ENCODE measurements at places on chromosomes 12 and 14.

- DNase-seq, result peak; percentile 36
Observed at GRCh38 chr12:115871714-115872113, 405.8 kb downstream of the MED13L start.

DNA sequence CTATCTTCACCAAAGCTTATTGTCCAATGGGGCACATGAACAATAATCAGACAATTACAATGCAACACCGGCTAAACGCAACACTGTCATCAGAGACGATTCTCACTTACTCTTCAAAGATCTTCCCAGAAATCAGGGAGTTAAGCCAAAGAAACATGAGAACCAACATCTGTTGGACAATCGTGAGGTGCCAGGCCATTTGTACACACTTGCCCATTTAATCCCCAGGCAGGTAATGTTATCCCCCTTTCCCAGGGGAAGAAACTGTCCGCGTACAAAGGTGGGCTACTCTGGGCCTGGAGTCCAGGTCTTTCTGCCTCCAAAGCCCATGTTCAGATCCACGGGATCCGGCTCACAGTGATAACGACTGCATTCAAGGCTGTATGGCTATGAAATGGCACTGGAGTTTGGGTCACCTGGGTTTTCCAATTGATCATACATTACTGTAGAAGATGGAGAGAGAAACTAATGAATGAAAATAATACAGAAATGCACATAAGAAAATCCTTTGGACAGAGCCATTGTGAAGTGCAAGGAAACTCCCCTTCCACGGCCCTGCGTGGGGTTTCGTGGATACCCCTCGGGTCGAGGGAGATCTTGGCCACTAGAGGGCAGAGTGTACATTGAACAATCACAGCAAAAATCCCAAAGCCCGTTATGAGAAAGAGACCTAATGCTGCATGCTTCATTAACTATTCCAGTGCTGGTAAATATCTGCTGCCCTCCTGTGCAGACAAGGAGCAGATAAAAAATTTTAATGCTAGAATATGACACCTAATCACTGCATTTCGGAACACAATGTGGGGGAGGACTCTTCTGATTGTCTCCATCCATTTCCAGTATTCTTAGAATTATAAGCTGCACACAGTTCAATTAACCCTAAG lies 111.4 kb downstream of the EGLN3 start:
- peak; percentile 36 for DNase-seq

GRCh38 chr12:108352591-108352990 lies 13.5 kb upstream of the CMKLR1 start:
- DNase-seq, result no peak

DNA sequence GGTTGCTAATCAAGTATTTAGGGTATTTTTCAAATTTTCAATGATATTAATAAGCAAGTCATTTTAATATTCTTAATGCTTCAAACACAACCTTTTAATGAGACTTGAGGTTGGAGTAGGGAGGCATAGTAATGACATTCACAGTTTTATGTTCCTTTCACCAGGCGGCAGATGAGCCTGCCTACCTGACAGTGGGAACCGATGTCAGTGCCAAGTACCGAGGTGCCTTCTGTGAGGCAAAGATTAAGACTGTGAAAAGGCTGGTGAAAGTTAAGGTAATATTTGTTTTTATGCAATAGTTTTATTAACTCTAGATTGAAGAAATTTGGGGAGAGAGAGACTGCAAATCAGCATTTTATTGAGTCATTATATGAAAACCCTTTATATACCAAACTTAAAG lies 3.1 kb downstream of the ARID4A start:
- DNase-seq, result no peak

GRCh38 chr12:18982226-18982949 lies 147.1 kb upstream of the PLEKHA5 start:
- DNase-seq, result no peak

GRCh38 chr14:50792051-50792477 lies 38.9 kb downstream of the NIN start:
- no peak for DNase-seq

DNA sequence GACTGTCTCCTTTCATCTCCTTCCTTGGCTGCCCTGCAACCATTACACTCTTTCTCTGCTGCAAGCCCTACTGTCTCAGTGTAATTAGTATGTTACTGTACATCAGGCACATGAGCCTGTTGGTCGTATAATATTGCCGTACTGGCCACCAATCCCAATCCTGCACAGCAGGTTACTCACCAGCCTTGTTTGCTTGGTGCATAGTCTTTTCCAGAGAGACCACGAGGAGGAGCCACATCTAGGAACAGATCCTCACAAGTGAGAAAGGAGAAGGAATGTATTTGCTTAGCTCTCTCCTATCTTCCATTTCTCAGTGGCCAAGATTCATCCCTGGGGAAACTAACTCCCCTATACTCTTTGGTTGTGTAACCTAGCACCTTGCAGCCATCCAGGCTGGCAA lies 33.0 kb upstream of the BICDL1 start:
- no peak for DNase-seq

- no peak for DNase-seq
Observed at GRCh38 chr12:95197636-95198035, 19.6 kb downstream of the FGD6 start.

GRCh38 chr12:52667509-52667908 lies 12.7 kb downstream of the KRT1 start:
- no peak for DNase-seq

GRCh38 chr14:74618078-74618952 lies 6.3 kb upstream of the LTBP2 start:
- DNase-seq, result peak; percentile 85

GRCh38 chr12:3753544-3754284 lies 805 bp upstream of the CRACR2A start:
- no peak for DNase-seq

DNA sequence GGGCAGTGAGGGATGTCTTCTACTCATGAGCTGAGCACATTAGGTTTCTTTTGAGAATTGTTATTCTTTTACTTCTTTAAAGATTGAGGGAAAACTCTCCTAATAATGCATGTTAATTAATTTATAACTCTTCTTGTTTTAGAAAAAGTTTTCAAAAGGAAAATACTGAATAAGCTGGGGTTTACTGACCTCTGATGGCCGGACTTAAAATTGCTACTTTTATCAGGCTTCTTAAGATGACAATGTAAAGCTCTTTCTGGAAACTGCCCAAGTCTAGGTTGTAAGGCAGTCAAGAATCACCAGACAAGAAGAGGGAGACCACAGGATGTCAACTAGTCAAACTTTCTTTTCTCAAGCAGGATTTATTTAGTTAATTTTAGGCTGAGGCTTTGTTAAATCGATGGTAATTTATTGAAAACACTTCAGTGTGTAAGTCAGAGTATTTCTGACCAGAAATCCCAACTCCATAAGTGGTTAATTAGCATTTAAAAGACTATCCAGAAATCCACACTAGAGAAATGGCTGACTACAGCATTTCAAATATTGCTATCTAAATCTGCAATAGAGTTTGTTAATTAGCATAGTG lies 82.1 kb downstream of the AVPR1A start:
- peak; percentile 76 for DNase-seq

DNA sequence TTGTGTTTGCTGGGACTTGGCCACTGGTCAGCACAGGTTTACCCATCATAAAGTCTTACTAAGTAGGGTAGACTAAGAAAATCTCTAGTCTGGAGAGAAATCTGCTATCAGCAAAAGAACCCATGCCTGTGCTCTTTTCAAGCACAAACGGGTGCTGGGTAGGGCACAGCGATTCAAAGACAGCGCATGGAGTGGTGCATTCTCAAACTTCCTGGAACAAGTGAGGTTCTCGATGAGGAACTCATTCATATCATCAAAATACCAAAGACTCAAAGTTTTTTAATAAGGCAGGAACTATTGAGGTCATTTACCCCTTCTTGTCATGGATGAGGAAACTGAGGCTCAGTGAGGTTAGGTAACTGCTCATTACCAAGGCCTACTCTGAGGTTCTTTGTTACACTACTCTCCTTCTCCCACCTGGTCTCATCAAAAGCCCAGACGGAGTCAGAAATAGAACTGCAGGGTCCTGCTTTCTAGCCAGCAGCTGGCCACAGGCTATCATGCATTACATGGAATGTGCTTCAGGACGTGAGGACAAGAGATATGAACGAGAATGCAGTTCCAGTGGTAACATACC lies 390.3 kb downstream of the ZFP36L1 start:
- DNase-seq, result no peak

DNA sequence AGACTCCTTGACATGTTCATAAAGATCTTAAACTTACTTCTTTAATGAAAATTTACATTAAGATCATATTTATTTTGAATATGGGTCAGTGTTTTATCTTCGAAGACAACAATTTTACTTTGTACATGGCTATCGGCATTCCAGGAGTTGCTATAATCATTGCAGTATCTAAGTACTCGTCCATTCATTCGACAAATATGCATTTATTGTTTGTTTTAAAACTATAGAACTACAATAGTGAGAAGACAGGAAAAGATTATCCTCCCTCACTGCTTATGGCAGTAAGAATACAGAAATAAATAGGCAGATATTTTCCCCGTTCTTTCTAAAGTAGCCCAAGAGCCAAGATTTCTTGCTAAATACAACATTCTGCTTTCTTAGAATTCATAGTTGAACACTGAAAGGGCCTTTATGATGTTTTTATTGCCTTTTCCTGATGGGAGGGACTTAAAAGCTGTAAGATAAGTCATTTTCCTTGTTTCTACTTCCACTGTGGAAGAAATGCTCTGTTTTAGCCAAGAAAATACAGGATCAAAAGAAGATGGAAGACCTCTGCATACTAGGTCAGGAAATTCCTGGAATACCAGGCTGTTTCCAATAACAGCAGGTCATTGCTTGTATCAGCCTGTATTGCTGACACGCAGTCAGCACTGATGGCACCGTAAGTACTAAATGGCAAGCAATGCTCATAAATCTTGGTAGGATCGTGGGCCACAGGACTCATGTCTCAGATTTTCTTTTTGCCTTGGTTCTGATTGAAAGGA lies 521.0 kb upstream of the ATP2B1 start:
- peak; percentile 37 for DNase-seq

All from fibroblast of skin of right biceps (primary cell).